ENCODE measurements at places on chromosomes 12 and 14.

DNA sequence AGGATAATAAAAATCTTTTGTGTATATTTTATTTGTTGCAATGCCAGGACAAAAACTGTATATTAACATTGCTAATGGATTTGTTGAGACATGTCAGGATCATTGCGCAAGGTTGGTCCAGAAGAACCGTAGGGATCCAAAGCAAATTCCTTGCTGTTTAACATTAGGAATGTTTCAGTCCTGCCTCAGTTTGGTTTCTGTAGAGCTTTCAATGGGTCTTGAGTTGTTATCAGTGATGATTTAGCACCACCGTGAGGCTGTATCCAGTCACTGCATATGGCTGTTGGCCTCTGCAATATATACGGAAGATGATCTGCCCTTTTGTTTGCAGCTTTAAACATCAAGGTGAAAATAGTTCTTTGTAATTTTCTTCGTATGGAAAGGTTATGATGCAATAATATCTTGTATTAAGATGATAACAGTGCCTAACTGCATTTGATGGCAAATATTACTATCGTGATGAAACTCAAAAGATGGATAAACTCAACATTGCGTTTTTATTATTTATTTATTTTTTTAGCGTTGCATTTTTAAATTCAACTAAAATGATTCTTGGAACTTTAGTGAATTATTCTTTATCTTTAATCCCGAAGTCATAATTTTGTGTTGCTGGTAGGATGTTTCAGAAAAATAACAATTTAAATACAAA lies 231.2 kb downstream of the AKAP6 start:
- peak; percentile 79 for DNase-seq

GRCh38 chr12:116599285-116600136 lies 40.3 kb downstream of the MAP1LC3B2 start:
- peak; percentile 80 for DNase-seq

DNA sequence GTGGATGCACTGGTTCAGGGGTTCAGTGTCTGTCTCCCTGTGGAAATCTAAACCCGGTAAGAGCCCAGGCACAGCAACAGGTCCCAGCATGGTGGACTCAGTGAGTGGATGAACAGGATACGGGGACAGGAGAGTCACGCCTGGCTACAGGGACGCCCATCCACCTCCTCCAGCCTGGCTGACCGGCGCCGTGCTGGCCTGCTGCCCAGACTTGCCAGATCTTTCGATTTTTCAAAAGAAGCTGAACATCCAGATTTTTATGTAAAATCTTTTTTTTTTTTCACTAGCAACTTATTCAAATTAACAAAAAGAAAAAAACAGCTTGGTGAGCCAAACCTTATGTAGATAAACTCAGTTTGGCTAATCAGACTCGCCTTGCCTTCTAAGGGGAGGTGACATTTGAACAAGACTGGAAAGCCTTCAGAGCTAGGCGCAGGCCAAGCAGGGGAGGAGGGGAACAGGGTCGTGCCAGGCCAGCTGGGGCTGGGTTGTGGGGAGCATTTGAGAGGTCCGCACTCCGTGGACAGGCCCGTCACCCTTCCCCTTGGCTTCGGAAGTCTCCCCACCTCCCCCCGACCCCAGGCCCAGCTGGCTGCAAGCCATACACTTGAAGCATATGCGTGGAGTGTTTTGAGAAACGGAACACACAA lies 87.8 kb upstream of the NCOR2 start:
- peak; percentile 63 for DNase-seq

- peak; percentile 47 for DNase-seq
Measured at GRCh38 chr14:77761205-77761931, 412 bp upstream of the SNW1 start.

DNA sequence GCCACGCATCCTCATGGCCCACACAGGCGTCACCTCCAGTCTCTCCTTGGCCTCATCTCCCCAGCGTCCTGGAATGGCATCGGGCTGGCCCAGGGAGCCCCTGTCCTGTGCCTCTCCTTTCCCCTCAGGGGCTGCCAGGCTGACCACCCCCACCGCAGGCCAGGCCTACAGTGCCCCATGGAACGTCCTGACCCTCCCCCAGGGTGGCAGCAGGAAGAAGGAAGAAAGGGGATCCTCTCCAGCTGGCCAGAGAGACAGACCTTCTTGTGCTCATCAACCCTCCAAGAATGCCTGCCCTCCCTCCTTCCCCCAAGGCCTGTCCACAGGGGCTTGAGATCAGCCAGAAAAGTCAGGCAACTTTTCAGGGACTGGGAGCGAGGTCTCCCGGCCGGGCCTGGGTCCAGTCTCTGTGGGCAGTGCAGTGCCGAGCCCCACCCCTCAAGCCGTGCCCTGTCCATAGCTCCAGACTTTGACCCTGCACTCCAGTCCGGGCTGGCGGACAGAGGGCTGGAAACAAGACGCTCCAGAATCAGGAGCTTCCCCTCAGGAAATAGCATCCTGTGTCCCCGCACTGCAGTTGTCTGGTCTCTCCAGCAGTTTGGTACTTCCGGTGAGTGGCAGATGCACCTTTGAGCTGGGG lies at the start of gene DAO:
DAO (plus strand) TSS at position 478 of the 640 bp plus-strand sequence. CDS start 4,915 bp downstream, outside the sequence.
- no peak for DNase-seq

DNA sequence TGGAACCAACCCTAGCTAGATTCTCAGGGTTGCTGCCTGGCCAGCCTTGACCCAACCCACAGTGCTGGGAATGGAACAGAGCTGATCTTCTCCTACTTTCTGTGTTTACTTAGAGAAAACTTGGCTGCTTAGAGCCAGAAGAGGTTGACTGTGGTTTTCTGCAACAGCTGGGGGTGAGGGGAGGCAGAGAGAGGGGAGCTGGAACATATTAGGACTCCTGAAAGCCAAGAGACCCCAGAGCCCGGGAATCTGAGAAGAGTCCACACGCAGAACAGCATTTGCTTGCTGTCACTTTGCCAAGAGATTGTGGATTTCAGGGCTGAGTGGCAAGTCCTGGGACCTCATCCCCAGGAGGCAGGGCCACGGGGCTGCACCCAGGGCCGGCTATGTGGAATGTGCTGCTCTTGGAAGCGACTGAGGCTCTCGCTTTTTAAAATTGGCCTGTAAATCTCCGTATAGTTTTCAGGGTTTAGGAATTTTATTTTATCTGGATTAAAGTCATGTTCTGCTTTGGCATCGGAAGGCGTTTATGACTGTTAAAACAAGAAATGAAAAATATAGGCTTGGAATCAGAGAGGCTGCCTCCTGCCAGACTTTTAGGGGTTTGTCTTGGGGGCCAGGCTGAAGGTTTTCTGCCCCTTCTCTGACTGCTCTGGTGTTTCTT lies 22.3 kb upstream of the MED13L start:
- peak; percentile 9 for DNase-seq

DNA sequence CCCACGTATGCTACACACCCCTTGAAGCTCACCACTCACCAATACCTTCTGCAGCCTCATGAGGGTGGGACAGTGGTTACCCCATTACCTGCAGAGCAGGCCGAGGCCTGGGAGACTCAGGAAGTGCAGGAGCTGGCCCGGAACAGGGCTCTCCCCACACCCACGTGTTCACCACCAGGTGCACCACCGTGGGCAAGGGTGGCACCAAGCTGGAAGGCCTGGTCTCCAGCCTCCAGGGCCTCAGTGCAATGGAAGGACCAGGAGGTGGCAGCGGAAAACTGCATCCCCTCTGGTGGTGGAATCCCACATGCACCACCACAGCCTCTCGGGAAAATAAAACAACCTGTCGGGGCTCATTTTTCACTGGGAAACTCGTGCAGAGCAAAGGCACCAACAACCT lies 36.4 kb downstream of the ITPK1 start:
- DNase-seq, result no peak

DNA sequence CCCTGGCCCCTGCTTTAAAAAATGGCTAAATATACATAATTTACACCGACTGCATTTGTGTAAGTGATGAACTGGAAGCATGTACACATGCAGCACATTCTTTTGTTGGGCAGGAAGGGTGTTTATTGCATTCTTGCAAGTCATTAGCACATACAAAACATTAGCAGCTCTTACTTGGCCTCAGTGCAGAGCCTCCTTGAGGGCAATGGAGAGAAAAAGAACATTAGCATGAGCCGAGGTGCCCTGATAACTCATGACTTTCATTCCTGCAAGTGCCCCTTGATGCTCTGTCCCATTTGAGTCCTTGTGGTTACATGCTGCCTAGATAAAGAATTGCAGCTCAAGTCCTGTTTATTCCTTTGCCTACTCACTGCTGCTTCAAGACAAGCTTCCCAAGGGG lies 61.9 kb downstream of the PAX9 start:
- DNase-seq, result no peak

GRCh38 chr14:68966872-68967301 lies 12.2 kb downstream of the ACTN1 start:
- DNase-seq, result no peak
